Hypothalamus (tissue), 51 donors: ENCODE measurements at places on chromosomes 1 and 21.

GRCh38 chr21:39441502-39442475 lies 3.8 kb downstream of the LCA5L start:
- no peak for DNase-seq

DNA sequence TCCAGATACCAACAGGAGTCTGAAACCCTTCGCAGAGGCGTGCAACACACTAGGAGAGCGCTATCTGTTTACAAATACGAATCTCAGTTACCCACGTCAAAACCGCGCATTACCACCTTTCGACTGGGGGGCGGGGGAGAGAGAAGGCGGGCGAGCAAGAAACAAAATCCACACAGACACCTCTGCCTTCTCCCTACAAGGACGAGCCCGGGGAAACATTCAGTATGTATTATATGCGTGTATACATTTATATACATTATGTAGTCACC lies 722 bp downstream of the TUT4 start:
- DNase-seq: peak; percentile 10

DNA sequence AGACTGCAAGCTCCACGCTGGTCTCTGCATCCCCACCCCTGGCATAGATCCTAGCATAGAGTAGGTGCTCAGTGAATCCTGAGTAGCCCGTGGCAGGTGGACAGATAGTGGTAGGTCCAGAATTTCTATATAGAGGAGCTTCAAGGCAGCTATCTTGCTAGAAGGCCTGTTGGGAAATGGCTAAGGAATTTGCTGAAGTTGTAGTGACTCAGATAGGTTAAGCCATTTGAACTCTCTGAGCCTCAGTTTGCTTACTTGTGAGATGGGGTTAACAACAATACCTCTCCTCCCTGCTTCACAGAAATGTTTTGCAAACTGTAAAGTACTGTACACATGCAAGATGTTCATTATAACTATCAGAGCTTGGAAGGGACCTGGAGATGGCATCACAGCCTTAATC lies 23.4 kb upstream of the EPHB2 start:
- no peak for DNase-seq

DNA sequence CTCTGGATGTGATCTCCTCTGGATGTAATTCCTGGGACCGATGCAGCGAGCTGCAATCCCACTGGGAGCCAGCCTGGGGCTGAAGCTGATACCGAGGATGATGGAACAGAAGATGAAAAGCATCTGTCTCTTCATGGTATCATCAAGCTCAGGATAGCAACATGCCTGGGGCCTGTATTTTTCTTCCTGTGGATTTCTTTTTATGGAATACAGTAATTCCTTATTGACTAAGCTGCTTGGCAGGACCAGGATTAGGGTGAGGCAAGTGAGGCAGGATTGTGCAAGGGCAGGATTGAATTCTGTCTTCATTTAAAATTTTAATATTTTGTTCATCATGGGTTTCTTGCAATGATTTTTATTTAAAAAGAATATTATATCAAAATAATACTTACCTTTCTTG lies 86.6 kb downstream of the SLC25A24 start:
- no peak for DNase-seq

DNA sequence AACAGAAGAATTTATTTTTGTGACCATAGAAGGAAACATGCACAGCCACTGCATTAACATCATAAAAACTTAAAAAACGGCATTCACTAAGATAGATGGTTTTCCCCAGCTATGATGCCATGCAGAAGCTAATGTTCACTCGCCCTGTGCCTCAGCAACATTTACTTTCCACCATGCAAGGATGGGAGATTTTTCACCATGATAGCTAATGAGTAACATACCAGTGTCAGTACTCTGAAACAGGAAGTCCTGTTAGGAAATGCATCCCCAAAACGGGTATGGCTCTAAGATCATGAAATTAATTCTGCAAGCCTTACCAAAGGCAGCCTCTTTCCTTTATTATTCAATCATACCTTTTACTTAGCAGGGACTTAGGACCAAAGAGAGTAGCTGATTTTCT lies 17.5 kb upstream of the VAMP3 start:
- DNase-seq: no peak

DNA sequence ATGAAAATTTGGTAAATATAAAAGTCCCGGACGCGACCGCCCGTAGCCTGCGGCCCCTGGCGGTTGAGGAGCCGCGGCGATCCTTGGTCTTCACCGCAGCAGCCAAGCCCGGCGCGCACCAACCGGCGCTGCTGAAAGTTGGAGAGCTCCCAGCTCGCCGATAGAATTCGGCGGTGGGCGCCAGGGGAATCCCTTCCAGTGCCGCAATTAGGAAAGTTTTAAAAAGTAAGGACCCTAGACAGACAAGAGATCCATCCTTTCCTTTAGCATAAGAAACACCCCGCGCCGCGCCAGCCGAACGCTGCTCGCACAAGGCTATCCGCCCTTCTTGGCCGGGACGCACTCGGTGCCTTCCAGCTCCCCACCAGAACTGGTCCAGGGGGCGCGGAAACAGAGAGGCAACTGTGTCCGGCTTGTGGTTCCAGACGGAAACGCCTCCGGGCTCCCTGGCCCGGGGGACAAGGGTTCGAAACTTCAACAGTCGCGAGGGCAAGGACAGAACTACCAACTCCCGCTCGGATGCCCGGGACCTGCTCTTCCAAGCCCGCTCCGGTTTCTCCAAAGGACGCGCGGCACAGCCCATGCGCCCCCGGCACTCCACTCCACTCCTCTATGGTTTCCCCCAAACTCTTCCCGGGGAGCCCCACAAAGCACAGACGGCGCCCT lies 1.7 kb downstream of the FAM78B start:
- peak; percentile 21 for DNase-seq

DNA sequence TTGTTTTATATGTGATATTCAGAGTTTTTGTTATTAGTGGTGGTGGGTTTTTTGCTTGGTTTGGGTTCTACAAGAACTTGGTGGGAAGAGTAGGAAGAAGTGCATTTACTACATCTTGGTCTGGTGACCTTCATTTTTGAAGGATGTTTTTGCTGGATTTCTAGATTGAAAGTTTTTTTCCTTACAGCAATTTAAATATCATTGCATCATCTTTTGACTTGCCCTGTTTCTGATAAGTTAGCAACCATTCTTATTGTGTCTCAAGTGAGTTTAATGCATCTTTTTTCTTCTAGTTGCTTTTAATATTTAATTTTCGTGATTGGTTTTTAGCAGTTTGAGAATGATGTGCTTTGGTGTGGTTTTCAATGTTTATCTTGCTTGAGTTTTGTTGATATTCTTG lies 447.7 kb downstream of the DISC1 start:
- DNase-seq: no peak
